Activated naive CD4-positive, alpha-beta T cell treated with anti-CD3 and anti-CD28 coated beads, Interleukin-2, amount 10 ng/mL, durations not matched to agents 7 days and 5 days (primary cell): ENCODE measurements at places on chromosomes 3 and 15.

- DNase-seq, result no peak
Observed at GRCh38 chr3:107651782-107652181, 129.0 kb downstream of the BBX start.

GRCh38 chr3:122934251-122934650, 93.3 kb downstream of the SEMA5B start:
- DNase-seq, result no peak

DNA sequence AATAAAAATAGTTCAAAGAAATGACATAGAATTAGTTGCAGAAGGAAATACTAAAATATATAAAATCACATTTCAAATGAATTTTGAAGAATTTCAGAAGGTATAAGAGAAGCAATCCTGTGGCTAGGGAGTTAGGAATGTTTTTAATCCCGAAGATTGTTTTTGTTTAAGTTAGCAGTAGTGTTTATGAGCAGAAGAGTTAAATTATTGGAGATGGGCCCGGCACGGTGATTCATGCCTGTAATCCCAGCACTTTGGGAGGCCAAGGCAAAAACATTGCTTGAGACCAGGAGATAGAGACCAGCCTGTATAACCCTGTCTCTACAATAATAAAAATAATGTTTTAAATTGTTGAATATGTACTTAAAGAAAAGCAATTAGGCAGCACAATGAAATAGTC, 432.5 kb downstream of the MFSD1 start:
- no peak for DNase-seq

GRCh38 chr3:135325096-135325495, 530.0 kb downstream of the EPHB1 start:
- no peak for DNase-seq

DNA sequence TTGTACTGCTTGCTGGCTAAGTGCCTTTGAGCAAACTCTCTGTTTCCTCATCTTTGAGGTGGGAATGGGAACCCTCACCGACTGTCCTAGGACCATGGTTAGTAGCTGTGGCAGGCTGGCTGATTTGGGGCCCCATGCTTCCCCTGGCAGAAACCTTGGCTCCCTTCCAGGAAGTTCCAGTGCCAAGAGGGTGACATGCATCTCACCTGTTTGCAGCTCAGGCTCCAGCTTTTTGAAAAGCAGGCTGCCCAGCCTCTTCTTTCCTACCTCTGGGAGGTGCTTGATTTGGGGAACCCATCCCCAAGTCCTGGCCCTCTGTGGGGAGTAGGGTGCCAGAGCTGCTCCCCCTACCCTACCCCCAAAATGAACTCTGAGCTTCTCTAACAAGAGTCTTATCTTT, 50.8 kb downstream of the RAB11A start:
- no peak for DNase-seq

DNA sequence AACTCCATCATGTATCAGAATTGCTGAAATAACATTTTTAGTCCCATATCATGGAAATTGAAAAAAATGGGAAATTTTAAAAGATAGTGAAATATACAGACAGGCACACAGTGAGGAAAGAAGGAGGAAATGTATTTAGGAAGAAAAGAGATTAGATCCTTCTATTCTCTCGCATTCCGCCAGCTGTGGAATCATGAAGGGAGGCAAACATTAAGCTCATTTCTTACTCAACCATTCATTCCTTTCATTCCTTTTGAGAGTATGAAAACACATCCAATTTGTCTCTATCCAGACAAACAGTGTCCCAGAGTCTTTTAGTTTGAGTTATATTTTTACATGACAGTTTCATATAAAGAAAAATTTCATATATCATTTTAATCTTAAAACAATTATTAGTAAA, 52.5 kb upstream of the KCNMB2 start:
- no peak for DNase-seq

GRCh38 chr3:8491271-8492144, 10.1 kb upstream of the LMCD1 start:
- no peak for DNase-seq

DNA sequence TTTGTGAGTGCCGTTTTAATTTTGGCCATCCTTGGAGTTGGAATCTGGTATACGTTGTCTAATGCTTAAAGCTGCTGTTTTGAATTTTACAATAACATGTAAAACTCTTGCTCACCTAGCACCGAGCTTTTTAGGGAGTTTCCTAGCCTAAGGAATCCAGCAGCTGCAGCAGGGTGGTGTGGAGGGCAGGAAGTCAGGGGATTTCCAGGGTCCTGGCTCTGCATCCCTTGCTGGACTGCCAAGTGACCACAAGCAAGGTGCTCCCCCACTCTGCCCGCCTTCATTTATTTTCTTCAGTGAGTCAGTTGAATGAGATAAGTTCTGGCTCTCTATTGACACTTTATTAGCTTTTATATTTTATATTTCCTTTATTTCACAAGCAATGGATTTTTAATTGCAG, 113.7 kb downstream of the ATG7 start:
- no peak for DNase-seq

GRCh38 chr3:111691293-111691909, 96.3 kb upstream of the ZBED2 start:
- DNase-seq, result no peak

DNA sequence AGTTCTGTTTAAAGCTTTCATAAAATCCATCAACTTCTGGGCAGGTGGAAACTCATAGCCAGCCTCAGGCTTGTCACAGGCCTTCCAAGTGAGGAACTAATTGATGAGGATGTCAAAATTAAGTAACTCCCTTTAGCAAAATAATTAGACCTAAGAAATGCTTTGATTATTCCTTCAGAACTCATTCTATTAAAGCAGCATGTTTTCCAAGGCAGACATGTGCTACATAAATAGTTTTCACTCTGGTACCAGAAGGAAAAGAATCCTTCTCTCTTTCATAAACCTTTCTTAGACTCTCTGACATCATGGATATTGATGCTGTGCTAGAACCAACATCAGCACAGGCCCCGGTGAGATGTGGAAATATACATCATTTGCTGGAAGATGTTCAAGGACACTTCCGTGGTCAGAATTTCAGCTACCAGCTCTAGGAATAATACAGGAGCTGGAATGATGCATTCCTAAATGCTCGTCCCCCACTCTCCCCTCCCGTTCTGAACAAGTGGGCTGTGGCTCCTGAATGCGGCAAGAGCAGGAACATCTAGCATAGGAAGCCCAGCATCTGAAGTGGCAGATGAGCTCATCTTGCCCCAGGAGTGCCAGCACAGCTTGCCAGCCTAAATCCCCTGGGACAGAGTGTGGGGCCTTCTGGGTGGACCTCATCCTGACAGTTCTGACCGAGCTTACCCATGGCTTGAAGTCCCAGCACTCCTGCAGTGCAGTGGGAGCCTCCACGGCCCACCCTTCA, 82.4 kb downstream of the WWTR1 start:
- DNase-seq, result no peak

GRCh38 chr3:194587438-194587931, 45.7 kb downstream of the TMEM44 start:
- DNase-seq, result no peak

DNA sequence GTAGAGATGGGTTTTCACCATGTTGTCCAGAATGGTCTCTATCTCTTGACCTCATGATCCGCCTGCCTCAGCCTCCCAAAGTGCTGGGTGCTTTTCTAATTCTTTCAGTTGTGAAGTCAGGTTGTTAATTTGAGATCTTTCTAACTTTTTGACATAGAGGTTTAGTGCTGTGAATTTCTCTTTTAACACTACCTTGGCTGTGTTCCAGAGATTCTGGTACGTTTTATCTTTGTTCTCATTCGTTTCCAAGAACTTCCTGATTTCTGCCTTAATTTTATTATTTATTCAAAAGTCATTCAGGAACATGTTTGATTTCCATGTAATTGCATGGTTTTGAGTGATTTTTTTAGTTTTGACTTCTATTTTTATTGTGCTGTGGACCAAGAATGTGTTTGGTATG, 63.5 kb upstream of the CCDC54 start:
- DNase-seq, result no peak

DNA sequence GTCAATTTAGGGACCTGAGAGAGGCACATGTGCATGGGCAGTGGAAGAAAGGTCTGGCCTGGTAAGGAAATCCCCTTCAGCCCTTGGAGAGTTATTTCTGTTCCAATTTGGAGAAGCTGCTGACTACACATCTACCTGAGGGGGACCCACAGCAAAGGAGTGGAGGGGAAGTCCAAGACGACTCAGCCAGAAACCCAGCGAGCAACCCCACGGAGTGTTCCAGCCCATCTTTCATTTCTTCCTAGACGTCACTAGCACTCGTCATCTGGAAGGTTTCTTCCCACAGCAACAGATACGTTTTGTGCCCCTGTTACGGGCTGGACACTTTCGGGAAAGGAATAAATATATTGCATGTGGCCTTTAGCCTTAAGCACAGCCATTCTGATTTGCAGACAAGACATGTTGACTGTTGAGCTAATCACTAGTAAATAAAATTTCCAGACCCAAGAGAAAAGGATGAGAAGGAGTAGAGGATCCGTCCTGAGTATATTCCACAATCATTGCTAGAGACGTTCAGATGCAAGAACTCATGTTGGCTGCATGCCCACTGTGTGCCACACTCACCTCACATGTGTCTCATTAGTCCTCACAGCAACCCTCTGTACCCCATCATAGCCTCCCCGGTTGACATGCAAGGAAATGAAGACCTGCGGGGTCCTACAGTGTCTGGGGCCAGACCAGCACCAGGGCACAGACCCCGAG, 7.8 kb upstream of the FAM174B start:
- DNase-seq, result no peak

DNA sequence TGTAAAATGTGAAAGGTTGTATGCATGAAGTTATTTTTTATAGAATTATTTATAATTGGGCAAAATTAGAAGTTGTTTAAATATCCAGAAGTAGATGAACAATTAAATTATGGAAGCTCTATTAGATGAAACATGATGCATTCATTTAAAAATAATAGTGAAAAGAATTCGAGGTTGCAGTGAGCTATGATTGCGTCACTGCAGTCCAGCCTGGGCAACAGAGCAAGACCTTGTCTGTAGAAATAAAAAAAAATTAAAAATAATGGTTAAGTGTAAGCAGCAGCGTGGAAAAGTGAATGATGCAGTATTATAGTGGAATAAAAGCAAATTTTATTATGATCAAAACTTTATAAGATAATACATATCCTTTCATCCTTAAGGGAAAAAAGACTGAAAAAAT, 14.3 kb downstream of the BUB1B start:
- no peak for DNase-seq

DNA sequence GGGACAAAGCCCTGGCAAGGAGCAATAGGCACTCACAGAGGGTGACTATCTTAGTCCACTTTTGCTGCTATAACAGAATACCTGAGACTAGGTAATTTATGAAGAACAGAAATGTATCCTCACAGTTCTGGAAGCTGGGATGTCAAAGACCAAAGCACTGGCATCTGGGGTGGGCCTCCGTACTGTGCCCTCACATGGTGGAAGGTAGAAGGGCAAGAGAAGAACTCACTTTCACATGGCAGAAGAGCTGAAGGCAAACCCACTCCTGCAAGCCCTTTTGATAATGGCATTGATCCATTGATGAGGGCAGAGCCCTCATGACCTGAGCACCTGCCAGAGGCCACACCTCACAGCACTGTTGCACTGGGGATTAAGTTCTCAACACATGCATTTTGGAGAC, 173.4 kb upstream of the C2CD4B start:
- DNase-seq, result no peak

DNA sequence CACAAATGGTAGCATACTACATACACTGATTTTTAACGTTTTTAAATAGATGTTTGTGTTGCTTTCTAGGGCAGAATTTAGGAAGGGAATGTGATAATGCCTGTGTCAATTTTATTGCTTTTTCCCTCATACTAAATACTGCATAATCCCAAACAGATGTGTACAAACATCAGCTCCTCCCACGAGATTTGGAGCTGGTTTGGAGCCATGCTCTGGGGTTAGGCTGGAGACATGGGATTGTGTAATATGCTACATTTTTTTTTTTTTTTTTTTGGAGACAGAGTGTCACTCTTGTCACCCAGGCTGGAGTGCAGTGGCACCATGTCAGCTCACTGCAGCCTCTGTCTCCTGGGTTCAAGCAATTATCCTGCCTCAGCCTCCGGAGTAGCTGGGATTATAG, 80.1 kb downstream of the EBLN2 start:
- DNase-seq, result no peak

GRCh38 chr15:58296276-58296675, 135.5 kb upstream of the LIPC start:
- DNase-seq, result no peak
